ENCODE measurements at places on chromosomes 7 and 10.

DNA sequence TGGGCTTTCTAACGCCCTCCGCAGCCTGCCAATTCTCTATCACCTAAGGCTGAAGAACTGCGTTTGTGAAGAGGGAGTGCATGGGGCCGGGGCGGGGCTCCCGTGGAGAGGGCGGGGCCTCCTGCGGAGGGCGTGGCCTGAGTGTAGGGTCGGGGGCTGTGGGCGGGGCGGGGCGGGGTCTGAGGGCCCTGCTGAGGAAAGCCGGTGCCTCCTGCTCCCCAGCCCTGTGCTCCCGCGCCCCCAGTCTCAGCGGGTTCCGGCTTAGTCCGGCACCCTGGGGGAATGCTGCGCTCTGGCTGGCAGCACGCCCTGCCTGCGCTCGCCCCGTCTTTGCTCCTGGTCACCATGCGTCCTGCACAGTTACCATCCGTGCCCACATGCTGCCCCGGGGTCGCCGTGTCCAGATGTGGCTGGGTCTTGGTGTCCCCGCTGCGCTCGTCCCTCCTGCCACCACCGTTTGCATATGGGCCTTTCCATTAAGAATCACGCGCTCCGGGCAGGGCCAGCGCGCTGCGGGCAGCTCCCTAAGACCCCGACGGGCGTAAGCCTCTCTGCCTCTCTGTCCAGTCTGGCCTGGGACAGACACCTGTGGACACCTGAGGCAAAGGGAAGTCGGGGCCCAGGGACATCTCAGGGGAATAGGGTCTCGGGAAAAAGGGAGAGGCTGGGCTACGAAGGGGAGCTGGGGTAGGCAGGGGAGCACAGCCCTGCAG lies 144.0 kb upstream of the RET start:
- peak; percentile 37 for DNase-seq

DNA sequence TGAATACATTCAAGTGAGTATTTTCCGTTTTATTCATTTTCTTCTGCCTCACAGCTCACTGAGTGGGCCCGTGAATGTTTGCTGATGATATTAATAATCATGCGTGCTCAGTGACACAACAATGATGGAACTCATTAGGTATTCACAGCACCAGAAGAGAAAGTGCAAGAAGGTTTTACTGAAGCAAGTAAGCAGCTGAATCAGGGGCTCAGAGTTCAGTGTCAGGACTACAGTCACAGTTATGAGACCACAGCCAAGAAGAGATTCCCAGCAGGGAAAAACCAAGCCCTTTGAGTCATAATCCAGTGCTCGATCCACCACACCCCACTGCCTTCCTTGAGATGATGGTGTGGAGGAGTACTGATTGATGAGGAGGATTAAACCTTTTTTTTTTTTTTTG lies 247.4 kb downstream of the KIAA1217 start:
- DNase-seq = no peak

- peak; percentile 25 for DNase-seq
Observed at GRCh38 chr10:71968553-71969474, 4.6 kb downstream of the CHST3 start.

DNA sequence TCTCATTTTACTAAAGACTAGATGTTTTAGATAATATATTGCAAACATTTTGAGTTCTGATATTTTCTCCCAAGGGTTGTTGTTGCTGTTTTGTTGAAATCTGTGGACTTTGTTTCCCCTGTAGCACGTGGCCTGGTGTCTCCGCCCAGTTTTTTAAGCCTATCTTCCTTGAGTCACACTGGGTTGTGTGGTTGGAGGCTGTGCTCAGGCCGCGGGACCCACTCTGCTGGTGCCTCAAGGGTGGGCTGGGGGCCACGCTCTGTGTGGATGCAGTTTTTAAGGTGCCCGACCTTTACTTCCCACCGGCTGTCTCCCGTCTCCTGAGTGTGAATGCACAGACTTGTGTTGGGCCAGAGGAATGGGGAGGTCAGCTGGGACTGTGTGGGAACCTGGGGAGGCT lies 4.2 kb upstream of the PRAP1 start:
- no peak for DNase-seq

DNA sequence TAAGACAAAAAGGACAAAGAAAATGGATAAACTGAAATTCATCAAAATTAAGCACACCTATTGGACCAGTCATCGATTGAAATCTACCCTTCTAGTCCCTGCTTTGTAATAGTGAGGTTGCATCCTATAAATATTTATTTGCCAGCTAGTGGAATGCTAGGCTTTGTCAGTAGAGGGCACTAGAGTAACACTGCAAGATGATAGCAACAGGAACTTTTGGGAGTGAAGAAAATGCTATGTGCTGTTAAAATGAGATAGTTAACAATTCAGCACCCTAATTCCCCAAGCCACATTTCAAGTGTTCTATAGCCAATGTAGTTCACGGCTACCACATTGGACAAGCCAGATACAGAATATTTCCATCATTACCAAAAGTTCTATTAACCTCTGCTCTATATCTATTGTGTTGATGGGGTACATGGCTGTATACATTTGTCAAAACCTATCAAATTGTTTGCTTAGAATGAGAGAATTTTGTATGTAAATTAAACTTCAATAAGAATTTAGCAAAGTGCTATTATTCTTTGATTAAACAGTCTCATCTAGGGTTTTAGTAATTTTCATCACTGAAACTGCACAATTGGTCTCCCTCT lies 69.8 kb downstream of the LSMEM1 start:
- DNase-seq = no peak

GRCh38 chr10:29591651-29591968 lies 43.2 kb downstream of the SVIL start:
- no peak for DNase-seq

DNA sequence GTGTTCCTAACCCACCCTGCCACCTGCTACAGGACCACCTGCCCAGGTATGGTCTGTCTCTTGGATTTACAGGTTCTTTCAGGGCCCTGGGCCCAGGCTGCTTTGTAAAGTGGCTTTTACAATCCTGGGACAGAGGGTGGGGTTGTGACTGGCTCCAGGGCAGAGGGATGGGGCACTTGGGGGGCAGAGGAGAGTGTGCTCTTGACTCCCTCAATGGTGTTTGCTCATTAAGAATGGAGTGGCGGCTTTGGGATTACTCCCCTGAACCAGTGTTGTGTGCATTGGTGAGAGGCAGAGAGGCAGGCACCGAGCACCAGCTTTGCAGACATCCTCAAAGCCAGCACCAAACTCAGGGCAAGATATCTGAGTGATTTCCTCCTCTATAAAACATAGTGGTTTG lies 43.5 kb downstream of the VWA2 start:
- DNase-seq = no peak

- no peak for DNase-seq
Observed at GRCh38 chr7:74087791-74088453, 4.3 kb downstream of the LIMK1 start.

DNA sequence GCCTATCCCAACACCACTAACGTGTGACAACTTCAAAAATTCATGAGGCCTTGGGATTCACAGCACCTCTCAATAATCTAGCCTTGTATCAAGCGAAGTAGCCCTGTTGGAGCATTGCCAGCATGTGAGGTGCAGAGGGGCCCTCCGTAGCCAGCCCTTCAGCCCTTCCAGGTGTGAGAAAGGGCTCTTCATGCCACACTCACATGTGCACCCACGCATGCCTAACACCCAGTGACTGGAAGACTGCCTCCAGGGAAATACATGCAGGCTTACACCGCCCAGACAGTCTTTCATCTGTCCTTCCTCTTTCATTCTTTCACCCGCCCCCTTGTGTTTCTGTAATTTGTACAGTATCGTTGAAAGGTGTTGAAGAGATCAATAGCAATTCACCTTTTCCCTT lies 26.1 kb downstream of the LRRC4 start:
- no peak for DNase-seq

DNA sequence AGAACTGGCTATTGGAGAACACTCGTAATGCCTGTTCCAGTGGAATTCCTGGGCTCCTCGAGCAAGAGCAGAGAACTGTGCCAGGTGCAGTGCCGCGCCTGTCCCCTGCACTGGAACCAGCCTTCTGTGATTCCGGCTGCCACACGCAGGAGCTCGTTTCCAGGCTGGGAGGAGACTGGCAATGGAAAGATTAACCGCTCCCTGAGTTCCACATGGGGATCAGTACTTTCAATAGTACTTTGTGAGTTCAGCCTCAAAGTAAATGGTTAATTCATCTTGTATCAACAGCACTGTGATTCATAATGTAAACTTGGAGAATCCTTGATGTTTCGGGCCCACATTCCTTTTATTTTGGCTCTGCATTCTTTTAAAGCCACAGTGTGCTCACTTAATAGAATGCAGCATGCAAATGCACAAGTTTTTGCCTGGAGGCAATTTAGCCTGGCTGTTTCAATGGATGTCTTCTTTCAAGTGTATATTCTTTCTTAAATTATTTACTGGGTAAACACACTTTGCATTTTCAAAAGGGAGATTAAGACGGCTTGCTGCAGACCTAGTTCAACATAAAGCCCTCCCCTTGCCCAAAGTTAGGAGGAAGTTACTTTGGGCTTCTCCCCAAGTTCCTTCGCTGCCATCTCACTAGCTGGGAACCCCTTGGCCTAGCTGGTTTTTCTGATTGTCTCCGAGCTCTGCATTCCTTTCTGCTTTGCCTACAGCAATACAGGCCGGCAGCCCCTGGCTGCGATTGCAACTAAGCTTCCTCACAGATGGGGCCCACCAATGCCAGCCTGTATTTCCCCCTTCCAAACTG lies 138.1 kb upstream of the TCF7L2 start:
- peak; percentile 87 for DNase-seq

- DNase-seq = no peak
Observed at GRCh38 chr7:70487428-70487827, 644.5 kb upstream of the GALNT17 start.

- DNase-seq = no peak
Observed at GRCh38 chr10:132407846-132408278, 10.9 kb downstream of the PWWP2B start.

GRCh38 chr7:92002720-92003119 lies 62.1 kb downstream of the AKAP9 start:
- no peak for DNase-seq

DNA sequence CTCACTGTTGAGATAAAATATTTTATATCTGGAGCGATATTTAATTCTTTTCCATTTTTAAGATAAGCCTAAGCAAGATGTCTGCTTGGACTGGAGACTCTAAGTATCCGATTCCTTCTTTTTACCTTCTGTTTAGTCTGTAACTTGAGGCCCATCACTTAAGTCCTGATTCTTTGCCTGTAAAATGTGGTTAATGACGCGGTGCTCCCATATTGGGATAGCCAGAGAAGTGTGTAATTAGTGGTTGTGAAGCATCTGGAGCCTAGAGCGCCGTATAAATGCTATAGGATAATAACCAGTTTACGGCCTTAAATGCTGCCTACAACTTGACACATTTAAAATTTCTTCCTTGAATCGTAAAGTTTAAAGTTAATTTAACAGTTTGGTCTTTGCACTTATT lies 132.9 kb downstream of the CHN2 start:
- no peak for DNase-seq

DNA sequence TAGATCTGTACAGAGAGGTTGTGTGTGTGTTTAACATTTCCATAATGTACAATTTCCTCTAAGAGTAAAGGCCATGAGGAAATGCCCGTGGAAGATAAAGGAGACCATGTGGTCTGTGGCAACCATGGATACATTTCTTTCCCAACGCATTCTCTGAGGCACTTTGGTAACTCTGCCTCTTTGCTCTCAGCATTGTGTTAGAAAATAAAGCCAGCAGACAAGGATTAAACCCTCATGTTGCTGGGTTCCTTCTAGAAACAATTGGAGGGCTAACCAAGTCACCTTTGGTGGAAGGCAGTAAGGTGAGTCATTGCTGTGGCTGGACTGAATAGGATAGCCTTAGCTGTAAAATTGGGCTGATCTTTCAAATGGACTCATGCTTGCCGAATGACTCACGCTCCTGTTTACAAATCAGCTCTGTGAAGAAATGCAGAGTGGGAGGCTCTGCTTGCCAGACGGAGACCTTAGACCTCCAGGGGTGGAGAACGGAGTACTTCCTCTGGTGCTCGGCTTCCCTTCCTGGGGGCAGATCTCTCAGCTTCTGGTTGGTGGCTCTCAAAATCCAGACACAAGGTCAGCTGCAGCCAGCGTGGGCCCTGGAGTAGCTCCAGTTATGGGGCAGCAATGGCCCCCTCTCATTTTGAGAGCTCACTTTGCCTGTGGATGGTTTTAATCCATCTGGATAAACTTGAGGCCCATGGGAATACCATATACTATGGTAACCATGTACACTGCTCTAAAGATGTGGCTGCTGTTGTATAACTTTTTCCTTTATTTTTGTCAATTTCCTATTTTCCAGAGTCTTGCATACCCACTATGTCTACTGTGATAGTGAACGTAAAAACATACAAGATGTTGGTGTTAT lies 137.3 kb downstream of the TCF7L2 start:
- peak; percentile 99 for DNase-seq

DNA sequence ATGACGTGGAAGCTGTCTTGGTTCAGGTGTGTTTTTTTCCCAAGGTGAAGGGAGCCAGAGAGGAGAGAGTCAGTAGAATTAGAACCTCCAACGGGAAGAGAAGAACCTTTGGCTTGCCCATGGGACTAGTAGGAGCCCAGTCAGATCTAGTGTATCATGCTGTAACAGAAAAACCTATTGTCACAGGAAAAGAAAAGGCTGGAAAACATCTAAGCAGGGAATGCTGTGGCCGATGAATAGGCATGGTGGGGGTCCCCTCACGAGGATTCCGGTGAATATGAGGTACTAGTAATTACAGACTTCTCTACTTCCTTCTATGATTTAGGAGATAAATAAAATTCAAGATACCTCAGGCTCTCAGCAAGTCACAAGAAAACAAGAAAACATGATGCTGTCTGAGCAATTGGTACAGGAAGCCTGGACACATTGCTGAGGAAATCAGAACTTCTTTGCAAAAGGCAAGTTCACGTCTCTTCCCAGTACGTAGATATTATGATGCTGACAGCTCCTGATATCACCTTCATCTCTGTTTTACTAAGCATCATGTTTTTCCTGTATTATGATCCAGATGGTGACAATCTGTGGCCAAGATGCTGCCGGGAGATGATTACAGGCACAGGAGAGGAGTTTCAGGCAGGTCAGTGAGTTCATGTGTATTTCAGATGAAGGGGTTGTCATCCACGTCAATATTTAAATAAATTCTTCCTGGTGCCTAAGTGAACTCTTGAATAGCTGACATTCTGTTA lies 54.3 kb upstream of the NPY start:
- DNase-seq = no peak

- DNase-seq = no peak
Observed at GRCh38 chr7:153504288-153505075, 547.7 kb upstream of the DPP6 start.

GRCh38 chr7:30985756-30986155 lies 22.0 kb downstream of the GHRHR start:
- no peak for DNase-seq

- DNase-seq = no peak
Observed at GRCh38 chr7:70360557-70360956, 762.3 kb downstream of the AUTS2 start.

Data from SJSA1 (cell line).